ENCODE measurements at places on chromosomes 12 and 14. TPM values are rescaled to one million over a fixed set of nuclear protein-coding genes. Genes with fewer than 3 reads are reported as not detected.

DNA sequence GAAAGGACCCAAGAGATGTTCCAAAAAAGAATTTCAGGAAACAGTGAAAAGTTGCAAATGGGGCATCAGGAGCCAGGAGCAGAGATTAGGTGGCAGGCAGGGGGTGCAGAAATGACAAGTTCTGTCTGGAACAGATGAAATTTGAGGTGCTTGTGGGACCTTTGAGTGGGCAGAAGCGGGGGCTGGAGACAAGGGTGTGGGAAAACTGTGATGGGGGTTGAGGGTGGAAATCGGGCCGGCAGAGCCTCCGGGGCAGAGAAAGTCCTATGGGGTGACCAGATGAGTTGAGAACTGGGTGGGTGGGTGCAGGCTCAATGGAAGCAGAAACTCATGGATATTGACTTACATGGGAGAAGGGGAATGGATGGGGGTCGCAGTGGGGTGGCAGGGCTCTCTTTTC, 1.6 kb upstream of the NR4A1 start:
- DNase-seq = no peak

NGB gene
- total RNA-seq = not detected

GRCh38 chr12:22250762-22251161, 83.7 kb downstream of the ST8SIA1 start:
- no peak for DNase-seq

TAS2R50 gene
- total RNA-seq = 0.92 TPM

CMA1 gene
- total RNA-seq = 1.6 TPM

PGF gene
- 3.1 TPM for total RNA-seq

TBX3 gene
- total RNA-seq = 8.1 TPM

GRCh38 chr14:40855343-40855742, 751.3 kb upstream of the LRFN5 start:
- DNase-seq = no peak

DNA sequence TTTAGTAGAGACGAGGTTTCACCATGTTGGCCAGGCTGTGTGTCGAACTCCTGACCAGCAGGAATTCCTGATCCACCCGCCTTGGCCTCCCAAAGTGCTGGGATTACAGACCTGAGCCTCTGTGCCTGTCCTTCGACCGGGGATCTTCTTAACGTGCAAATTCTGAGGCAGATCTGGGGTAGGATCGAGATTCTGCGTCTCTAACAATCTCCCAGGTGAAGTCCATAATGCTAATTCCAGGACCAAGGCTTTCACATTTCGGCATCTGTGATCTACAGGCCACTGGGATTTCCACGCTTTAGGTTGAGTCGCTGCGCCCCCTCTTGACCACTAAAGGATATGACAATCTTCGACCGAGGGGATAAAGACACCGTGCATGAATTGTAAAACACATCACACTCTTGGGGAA, 24.8 kb downstream of the FOS start:
- no peak for DNase-seq

DNA sequence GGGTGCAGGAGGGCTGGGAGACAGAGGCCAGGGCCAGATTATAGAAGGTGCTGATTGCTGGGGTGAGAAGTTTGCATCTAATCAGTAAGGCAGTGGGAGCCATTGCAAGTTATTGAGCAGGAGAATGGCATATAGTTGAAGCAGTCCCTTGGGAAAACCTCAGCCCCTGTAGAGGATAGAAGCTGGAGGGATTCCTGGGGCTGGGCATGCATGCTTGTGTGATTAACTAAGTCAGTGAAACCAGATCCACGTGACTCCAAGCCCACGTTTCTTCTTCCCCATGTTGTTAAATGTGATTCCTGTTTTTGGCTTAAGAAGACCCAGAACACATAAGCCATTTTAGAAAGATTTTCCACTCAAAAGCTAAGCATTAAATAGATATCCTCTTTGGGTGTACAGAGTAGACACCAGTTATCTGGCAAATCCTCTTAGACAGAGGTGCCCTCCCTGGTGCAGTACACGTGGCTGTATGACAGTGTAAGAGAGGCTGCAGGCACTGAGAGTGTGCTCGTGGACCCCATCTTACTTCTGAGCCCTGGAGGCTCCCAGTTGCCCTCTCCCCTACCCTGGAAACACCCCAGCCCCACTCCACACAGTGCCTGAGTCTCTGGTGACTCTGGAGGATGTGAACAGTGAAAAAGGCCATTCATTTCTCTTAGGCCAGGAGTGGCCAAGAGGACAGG, 3.2 kb downstream of the C14orf132 start:
- DNase-seq = no peak

IL31 gene
- total RNA-seq = not detected

DNA sequence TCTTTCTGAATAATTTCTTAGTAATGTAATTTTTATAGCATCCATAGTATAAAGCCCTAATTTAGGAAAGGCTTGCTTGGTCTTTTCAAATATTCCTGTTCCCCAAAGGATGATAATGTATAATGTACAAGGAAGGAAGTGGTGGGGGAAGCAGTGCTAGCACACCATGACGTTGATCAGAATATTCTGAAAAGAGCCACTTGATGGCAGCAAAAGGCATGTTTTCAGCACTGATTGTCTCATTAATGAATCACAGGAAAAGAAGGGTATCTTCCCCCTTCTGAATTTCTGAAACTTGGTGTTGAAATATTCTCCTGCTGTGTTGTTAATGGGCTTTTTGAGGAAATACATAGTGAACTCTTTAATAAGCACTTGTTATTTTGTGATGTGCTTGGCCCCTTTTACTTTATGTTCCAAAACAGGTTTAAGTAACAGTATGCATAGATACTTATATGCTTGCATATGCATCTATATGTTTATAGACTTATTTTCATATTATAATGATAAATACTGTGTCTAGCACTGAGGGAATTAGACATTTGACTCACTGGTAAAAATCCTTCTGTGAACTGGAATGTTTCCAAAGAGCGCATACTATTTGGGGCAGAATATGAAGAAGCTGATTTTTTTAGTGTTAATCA, 122.0 kb downstream of the TMEM117 start:
- DNase-seq = no peak

- no peak for DNase-seq
Measured at GRCh38 chr12:66881386-66881785, 202.5 kb upstream of the GRIP1 start.

DNA sequence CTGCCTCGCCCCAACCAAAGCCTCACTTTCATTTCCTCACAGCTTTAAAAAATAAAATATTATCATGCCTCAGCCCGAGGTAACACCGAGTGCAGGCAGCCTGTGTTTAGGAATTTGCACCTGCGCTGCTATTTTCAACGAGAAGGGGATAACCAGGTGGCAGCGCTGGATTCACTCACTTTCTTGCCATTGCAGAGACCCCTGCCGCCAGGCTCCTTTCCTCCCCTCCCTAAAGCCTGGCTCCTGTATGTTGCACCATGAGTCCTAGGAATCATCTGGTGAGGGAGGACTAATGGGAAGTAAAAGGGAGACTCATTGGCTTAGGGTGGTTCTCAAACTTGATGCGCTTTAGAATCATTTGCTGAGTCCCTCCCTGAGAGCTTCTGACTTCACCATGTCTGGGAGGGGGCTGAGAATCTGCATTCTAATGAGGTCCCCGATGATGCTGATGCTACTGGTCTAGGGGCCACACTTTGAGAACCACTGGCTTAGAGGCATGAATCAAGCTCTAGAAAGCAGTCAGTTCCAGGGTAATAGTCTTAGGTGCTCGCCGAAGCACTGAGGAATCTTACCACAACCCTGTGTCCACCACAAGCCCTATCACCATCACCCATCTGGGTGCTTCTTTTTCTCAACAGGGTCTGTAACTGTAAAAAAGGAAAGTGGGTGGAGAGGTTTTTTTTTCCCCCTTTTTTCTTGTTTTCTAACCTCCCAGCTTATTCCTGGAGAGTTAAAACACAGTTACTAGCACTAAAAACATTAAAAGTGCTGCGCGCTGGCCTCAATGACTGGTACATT, 83.8 kb downstream of the SLC38A1 start:
- no peak for DNase-seq

DNA sequence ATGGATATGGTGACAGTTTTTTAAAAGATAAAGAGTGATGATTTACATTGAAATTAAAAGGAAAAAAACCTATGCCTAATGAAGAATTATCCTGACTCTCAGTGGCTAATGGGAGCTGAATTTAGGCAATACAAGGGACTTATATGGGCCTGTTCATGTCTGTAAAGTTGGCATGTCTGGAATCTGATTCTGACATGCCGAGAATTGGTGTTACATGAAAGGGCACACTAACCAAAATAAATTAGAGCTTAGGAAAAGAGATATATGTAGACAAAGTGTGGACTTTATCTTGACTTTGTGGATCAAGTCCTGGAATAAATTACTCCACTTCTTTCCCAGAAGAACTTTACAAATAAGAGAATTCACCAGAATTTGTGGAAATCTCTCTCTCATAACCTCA, 1.1 kb downstream of the TDG start:
- DNase-seq = no peak

DNA sequence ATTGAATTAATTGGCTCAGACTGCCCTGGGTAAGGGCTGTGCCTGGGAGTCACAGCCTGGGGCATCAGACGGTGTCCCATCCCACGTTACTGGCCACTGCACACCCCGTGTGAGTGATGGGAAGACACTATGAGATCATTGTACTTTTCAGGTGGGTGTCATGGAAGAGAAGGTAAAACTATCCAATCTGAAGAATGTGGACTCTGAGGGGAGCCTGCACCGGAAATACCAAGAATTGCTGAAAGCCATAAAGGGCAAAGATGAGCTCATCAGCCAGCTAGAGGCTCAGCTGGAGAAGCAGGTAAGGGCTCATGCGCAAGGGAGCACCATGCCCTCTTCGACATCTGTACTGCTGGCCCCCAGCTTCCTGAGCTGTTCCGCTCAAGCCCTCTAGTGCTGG, 24.0 kb downstream of the PLEKHH1 start:
- DNase-seq = no peak

DNA sequence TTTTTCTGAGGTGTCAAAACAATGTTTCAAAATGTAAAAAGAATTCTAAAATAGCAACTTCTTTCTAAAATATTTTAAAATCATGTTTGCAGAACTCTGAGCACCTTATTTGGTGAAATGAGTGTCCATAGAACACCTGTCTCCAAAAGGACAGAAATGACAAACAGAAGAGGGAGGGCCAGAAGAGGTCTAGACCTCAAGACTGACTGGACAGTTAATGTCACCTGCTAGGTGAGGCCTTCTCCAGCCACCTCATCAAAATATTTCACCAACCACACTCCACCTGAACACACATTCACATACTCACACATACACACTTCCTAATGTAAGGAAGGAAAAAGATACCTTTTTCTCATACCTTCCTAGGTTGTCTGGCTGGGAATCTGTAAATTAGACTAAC, 147.8 kb upstream of the PLEKHA5 start:
- DNase-seq = no peak

DNA sequence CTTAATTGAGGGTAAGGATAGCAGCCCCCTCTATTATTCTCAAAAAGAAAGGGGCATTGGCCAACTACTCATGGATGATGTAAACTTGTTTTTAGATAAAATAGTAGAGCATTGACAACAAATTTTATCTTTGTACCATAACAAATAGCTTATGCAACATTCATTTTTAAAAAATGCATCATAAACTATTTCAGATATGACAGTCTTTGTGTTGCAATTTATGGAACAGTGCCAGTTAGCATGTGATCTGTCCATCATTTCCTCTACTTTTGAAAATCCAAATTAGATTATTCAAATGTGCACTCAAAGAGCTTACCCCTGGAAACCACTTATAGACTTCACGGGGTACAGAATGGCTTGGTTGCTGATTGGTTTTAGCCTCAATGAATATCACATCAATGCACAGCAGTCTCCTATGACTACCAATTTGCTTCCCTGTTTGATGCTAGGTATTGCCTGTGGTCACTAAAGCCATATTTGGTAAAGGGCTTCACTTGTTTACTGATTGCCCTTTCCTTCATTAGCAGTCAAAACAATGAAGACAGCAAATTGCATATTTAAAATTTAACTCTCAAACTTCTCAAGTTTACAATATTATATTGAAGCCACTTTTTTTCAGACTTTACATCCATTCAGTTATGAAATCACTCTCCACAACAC, 274.9 kb upstream of the MGAT4C start:
- DNase-seq = no peak

NFYB gene
- 16.2 TPM for total RNA-seq

GRCh38 chr12:43883311-43883710, 47.4 kb downstream of the TMEM117 start:
- no peak for DNase-seq

HOXC10 gene
- not detected for total RNA-seq

DNA sequence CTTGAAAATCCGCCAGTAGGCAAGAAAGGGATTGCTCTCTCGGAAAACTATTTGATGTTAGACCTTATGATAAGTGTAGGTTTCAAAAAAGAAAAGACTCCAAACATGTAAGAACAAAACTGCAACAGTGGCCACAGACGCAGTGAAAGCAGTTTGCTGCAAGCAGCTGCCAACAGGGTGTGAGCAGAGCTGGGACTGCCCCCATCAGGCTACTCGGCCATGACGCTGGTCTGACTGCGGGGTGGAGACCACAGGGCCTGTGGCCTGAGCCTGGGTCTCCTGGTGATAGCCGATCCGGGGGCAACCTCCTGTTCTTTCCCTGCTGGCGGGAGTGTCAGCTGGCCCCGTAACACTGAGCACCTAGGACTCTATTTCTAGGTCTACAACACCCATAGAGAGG, 63.2 kb downstream of the AMN start:
- no peak for DNase-seq

MAP3K9 gene
- total RNA-seq = 5.7 TPM

DNA sequence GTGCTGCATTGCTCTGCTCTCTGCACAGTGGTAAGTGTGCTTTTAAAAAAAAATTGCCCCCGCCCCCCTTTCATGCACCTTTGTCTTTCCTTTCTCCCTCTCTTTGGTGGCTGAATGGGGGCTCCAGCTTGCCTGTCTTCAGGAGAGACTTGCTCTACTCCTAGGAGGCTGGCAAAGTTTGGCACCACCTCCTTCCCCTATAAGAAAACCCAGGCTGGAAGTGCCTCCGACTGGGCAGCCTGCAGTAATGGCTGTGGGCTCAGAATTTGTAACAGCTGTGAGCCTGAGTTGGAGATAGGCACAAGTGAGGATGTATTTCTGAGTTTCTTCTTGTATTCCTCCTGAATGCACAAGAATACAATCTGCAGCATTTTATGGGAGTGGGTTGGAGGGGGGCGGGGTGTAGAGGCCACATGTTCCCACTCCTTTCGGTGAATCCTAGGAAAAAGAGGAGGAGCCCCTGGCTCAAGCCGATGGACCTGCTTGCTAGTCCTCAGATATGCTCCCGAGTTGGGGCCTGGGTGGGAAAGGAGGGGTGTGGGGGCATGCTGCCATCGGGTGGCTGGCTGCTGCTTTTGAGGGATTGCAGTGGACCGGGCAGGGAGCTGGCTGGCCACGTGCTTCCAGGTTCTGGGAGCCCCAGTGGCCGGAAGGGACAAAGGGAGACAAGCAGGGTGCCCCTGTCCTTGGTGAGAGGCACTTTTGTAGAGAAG, 124.3 kb downstream of the TSPAN9 start:
- no peak for DNase-seq

ASCL4 gene
- total RNA-seq = not detected

GRCh38 chr14:92582706-92583452, 69.3 kb downstream of the RIN3 start:
- DNase-seq = no peak

LRP6 gene
- 57.2 TPM for total RNA-seq

TAS2R7 gene
- total RNA-seq = not detected

All from mucosa of descending colon (tissue), 3 donors.